ENCODE measurements at places on chromosomes 16 and 17.
A peak's percentile ranks its signal among the peaks of the same experiment; 100 is the strongest.

GRCh38 chr17:2085648-2085949 lies 30.7 kb downstream of the HIC1 start:
- DNase-seq = no peak

DNA sequence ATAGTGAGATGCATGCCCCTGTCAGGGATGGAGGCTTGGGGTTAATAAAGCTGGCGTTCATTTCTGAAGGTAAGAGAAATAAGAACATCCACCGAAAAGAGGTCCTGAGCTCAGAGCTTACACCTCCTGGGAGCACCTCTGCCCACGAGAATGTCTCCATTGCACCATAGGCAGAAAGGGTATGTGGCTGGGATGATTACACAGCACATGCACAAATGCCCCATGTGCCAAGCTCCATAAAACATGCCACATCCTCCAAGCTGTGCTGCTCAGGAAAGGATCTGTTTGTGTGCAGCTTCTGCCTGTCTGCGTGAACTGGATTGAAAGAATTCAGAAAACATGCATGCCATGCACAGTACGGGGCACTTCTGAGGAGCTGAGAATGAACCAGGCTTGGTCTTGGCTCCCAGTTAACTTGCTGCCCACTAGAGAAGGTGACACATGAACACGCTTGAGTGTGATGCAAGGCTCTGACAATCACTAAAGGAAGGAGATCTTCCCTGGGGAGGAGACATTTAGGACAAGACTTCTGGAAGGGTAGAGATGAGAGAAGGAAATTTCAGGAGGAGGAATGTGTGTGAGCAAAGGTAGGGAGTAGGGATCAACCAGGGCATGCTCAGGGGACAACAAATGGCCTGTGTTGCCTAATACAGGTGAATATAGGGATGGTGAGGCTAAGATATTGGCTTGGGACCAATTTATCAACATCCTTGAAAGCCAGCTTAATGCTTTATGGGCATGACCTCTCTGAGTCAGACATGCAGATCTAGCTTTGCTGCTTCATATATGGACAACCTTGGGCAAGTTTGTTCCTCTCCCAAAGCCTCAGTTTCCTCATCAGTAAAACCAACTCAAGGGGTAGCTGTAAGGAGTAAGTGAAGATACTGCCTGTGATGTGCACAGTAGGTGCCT lies 32.0 kb upstream of the SMPD3 start:
- no peak for DNase-seq

- DNase-seq = peak; percentile 82
Measured at GRCh38 chr17:13594762-13595598, 6.7 kb downstream of the HS3ST3A1 start.

DNA sequence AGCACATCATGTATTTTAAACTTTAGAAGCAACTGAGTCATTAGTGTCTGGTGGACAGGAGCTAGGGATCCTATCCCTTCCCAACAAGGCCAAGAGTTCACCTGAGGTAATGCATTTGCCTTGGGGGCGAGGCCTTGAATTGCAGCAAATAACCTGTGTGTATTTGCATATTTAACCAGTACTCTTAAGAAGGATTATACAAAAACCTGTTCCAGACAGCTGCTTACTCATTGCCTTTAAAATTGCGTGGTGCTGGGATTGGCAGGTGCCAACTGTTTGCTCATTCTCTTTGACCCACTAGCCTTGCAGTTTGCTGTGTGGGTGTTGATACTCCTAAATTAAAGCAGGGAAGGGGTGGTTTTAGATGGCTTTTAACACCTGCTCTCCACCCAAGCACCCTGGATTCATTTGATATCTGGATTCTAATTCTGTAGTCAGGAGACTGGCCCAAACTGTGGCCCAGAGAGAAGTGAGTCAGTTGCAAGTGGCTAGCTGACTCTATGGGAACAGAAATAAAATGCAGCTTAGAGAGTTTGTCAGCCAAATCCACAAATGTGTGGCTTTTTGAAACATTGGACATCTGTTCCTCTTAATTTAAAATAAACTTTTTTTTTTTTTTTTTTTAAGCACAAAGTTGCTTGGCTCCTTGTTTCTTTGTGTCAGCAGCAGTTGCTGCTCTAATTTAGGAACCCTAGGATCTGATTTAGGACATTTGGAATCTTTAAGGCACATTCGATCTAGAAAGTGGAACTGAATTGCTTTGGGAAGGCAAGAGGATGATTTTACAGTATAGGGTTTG lies 46.9 kb downstream of the TUBD1 start:
- DNase-seq = peak; percentile 75

DNA sequence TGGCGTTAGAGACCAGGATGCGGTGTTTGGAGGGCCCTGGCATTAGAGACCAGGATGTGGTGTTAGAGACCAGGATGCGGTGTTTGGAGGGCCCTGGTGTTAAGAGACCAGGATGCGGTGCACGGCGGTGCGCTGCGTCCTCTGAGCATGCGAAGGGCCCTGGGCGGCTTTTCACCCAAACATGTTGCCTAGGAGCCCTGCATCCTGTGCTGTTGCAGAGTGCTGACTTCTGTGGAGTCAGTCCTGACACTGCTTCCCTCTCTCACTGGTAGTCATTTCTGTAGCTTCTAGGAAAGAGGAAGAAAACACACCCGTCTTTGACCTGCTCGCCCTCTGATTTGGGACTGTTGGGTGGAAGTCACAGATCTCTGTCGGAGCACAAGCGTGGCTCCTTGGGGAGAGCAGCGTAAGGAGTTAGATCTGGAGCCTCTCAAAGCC lies 141.2 kb downstream of the LAT start:
- peak; percentile 14 for DNase-seq

GRCh38 chr17:17453088-17453487 lies 23.7 kb upstream of the MED9 start:
- no peak for DNase-seq

- no peak for DNase-seq
Measured at GRCh38 chr16:30570636-30571444, 674 bp downstream of the ZNF688 start.

GRCh38 chr17:2749784-2750181 lies 331 bp upstream of the CCDC92B start:
- DNase-seq = peak; percentile 61

DNA sequence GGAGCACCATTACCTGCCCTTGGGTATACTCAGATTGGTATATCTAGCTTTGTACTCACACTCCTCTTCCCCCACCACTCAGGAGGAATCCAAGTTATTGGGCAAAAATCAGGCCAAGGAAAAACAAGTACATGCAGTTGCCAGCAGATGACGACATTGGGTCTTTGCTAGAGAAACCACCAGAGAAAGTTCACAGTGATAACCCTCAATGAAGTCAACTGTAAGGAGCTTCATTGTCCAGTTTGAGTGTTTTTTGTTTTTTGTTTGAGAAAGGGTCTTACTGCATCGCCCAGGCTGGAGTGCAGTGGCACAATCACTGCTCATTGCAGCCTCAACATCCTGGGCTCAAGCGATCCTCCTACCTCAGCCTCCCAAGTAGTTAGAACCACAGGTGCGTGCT lies 34.6 kb upstream of the TOX3 start:
- no peak for DNase-seq
